Pancreas (tissue), 10 donors: ENCODE measurements at places on chromosomes 6 and 20. TPM values are rescaled to one million over a fixed set of nuclear protein-coding genes. Genes with fewer than 3 reads are reported as not detected.

Gene GHRH
- polyA plus RNA-seq, result 0.80 TPM

Gene FAM83C
- polyA plus RNA-seq, result not detected

Gene DEFB132
- polyA plus RNA-seq, result not detected

Gene VGLL2
- polyA plus RNA-seq, result not detected

Gene NOTCH4
- polyA plus RNA-seq, result 27.4 TPM
